ENCODE measurements at places on chromosomes 2 and 18. TPM values are rescaled to one million over a fixed set of nuclear protein-coding genes. Genes with fewer than 3 reads are reported as not detected.

DNA sequence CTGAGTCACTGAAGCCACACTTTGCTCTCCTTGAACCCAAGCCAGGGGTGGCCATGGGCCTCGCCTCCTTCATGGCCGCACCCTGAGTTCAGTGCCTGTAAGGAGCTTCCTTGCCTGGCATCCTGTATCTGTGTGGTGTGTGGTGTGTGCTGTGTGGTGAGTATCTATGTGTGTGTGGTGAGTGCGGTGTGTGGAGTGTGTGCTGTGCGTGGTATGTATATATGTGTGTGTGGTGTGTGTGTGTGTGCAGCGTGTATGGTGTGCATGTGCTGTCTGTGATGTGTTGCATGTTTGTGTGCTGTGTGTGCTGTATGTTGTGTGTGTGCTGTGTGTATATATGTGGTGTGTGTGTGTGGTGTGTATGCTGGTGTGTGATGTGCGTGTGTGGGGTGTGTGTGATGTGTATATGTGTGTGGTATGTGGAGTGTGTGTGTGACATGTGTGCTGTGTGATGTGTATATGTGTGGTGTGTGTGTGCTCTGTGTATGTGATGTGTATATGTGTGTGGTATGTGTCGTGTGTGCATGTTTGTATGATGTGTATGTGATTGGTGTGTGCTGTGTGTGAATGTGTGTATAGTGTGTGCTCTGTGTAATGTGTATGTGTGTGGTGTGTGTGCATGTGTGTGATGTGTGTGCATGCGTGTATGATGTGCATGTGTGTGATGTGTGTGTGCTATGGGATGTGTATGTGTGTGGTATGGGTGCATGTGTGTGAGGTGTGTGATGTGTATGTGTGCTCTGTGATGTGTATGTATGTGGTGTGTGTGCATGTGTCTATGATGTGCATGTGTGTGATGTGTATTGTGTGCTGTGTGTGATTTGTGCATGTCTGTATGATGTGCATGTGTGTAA lies 22.6 kb downstream of the PRELID3A start:
- peak; percentile 10 for DNase-seq
- H3K4me3 ChIP-seq = no peak overlapping the region
- no peaks in the 10 kb centered on the region for H3K27me3 ChIP-seq
- no peaks in the 10 kb centered on the region for H3K4me1 ChIP-seq

GRCh38 chr18:9210966-9211365 lies 74.4 kb downstream of the ANKRD12 start:
- H3K4me3 ChIP-seq = peak overlapping the region; percentile 62
- peaks cover 32% of the 10 kb centered on the region for H3K4me1 ChIP-seq
- no peaks in the 10 kb centered on the region for H3K27me3 ChIP-seq
- H3K36me3 ChIP-seq = peaks cover 35% of the 10 kb centered on the region

- H3K4me1 ChIP-seq = peaks cover 5% of the 10 kb centered on the region
- no peak overlapping the region for H3K27ac ChIP-seq
- no peaks in the 10 kb centered on the region for H3K36me3 ChIP-seq
- no peak overlapping the region for H3K4me3 ChIP-seq
- DNase-seq = no peak
- H3K27me3 ChIP-seq = no peaks in the 10 kb centered on the region
These were observed 185.7 kb upstream of the ZEB2 start for GRCh38 chr2:144705328-144706245.

DNA sequence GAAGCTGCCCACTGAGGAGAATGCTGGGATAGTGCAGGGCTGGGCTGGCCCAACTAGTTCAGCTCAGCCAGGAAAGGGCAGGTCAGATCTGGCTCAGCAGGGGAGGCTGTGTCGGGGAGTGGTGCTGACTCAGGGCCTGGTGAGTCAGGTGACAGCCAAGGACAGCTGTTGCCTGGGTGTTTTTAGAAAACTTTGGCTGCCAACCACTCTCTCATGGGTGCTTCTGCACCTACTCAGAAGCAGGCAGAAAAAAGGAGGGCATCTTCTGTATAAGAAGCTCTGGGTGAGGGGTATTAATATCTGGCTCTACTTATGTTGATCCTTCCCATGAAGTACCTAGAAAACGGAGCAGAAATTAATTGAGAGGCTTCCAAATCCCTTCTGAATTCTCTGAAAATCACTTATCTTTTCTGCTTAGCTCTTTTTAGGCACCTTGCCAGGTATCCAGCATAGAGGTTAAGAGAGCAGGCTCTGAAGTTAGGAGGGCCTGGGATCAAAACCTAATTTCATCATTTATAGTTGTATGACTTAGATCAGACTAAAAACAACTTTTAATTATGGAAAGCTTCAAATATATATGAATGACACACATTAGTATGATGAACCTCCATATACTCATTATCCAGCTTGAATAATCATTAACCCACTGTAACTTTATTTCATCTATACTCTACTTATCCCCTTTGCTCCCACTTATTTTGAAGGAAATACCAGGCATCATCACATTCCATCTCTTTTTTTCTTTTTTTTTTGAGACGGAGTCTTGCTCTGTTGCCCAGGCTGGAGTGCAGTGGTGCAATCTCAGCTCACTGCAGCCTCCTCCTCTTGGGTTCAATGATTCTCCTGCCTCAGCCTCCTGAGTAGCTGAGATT lies 15.5 kb upstream of the RAB10 start:
- DNase-seq = no peak
- H3K27me3 ChIP-seq = no peaks in the 10 kb centered on the region
- no peak overlapping the region for H3K4me3 ChIP-seq
- no peak overlapping the region for H3K27ac ChIP-seq
- no peaks in the 10 kb centered on the region for H3K4me1 ChIP-seq

DNA sequence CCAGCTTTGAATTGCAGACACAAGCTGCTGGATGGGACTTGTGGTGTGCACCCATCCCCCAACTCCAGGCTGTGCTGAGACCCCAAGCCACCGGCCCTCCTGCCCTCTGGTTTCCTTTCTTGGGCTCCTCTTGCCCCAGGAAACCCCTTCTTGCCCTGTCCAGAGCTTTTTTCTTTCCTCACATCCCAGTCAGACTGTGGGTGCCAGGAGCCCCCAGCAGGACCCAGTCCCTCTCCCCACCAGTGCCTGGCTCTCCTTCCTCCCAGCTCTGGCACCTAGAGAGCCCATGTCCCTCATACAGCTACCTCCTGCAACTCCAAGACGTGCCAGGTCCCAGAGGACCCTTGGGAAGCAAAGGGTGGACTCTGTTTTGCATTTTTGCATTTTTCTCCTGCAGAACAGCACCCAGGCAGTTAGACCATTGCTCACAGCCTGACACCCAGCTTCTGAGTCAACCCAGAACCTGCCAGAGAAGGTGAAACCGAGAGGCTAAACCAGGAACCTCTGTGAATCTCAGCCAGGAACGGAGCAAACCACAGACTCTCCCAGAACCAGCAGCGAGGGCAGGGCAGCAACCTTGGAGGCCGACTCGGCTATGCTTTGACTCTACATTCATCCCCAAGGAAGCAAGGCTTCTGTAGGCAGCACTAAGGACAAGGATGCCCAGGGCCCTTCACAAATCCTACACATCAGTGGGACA lies 221.1 kb downstream of the ANAPC1 start:
- DNase-seq = no peak
- no peaks in the 10 kb centered on the region for H3K36me3 ChIP-seq
- H3K4me1 ChIP-seq = peaks cover 19% of the 10 kb centered on the region

- no peak for DNase-seq
- H3K4me1 ChIP-seq = peaks cover 11% of the 10 kb centered on the region
- no peak overlapping the region for H3K4me3 ChIP-seq
- H3K27ac ChIP-seq = no peak overlapping the region
- H3K36me3 ChIP-seq = no peaks in the 10 kb centered on the region
These were observed 168.7 kb downstream of the TCF4 start for GRCh38 chr18:55419132-55419946.

DNA sequence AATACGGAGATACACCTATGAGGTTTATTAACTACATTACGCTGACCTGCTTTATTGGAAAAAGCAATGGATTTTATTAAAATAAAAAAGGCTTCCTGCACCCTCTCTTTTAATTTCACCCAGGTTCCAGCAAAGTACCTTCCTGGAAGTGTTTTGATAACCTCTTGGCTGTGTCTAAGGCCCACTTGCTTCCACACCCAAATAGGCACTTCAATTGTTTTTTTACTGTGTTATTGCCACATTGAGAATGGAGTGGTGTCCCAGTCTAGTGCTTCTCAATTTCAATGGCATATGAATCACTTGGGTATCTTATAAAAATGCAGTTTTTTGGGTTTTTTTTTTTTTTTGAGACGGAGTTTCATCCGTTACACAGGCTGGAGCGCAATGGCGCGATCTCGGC lies 47.6 kb downstream of the SF3B1 start:
- no peaks in the 10 kb centered on the region for H3K36me3 ChIP-seq
- H3K27ac ChIP-seq = no peak overlapping the region
- no peaks in the 10 kb centered on the region for H3K27me3 ChIP-seq
- no peaks in the 10 kb centered on the region for H3K4me1 ChIP-seq
- no peak overlapping the region for H3K4me3 ChIP-seq

GRCh38 chr2:106280722-106281446 lies 86.8 kb upstream of the UXS1 start:
- no peak for DNase-seq
- peaks cover 9% of the 10 kb centered on the region for H3K27me3 ChIP-seq
- H3K36me3 ChIP-seq = no peaks in the 10 kb centered on the region

DNA sequence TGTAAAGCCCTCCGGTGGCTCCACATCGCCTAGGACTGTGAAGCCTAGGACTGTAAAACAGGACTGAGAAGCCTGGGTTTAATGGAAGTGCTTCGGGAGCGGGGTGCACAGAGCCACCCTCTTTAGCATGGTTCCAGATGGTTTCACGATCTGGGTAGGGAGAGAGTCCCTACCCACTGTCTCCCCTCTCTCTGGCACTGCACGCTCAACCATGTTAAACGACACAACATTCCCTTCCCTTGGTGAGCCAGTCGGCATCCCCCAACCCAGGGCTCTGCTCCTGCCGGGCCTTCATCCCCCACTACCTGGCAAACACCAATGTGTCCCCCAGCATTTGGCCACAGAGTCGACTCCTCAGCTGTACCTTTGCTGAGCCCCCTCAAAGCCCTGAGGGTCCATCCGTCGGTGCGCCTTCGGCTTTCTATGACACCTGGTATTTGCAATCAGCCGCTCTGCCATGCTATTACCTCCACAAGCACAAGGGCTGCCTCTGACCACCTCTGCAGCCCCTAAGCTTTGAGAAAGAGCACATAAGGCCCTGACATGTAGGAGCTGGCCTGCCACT lies 1.1 kb downstream of the COPS9 start:
- H3K4me3 ChIP-seq = peak overlapping the region; percentile 99
- H3K4me1 ChIP-seq = peaks cover 23% of the 10 kb centered on the region
- DNase-seq = no peak
- peaks cover 4% of the 10 kb centered on the region for H3K27me3 ChIP-seq
- H3K36me3 ChIP-seq = peaks cover 13% of the 10 kb centered on the region
- H3K27ac ChIP-seq = peak overlapping the region; percentile 87

DNA sequence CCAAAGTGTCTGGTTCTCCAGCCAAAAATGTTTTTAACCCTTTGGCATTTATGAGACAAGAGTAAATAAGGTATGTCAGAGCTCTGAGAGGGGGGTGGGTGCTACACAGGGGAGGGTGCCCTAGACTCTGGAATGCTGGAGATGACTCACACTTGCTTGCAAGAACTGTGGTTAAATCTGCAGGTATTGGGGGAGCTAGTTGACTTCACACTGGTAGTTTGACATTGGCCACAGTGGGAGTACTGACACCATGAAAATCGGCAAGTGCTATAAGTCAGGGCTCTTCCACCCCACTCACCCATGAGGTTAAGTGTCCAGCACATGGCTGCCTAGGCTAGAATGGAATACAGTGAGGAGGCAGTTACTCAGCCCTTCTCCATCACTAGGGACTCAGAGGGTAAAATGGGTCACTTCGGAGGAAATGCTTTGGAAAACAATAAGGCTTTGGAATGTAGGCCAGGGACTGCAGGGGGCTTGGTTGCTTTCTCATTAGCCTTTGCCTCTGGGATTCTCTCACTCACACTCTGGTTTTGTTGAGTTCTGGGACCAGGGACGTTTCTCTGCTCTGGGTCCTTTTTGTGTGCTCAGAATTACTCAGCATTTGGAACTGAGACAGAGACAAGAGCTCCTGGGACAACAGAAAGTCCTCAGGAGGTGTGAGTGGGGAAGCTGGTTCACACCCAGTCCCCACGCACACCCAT lies 91.6 kb downstream of the ACKR3 start:
- peaks cover 30% of the 10 kb centered on the region for H3K27me3 ChIP-seq
- no peaks in the 10 kb centered on the region for H3K4me1 ChIP-seq
- H3K4me3 ChIP-seq = no peak overlapping the region
- no peak overlapping the region for H3K27ac ChIP-seq

- no peak for DNase-seq
- H3K4me1 ChIP-seq = no peaks in the 10 kb centered on the region
- no peak overlapping the region for H3K27ac ChIP-seq
These were observed 425.8 kb downstream of the NRXN1 start for GRCh38 chr2:50606145-50606544.

- DNase-seq = no peak
- no peak overlapping the region for H3K4me3 ChIP-seq
- H3K27me3 ChIP-seq = no peaks in the 10 kb centered on the region
- H3K27ac ChIP-seq = no peak overlapping the region
- H3K36me3 ChIP-seq = peaks cover 15% of the 10 kb centered on the region
These were observed 9.0 kb downstream of the METTL21A start for GRCh38 chr2:207616185-207616584.

DNA sequence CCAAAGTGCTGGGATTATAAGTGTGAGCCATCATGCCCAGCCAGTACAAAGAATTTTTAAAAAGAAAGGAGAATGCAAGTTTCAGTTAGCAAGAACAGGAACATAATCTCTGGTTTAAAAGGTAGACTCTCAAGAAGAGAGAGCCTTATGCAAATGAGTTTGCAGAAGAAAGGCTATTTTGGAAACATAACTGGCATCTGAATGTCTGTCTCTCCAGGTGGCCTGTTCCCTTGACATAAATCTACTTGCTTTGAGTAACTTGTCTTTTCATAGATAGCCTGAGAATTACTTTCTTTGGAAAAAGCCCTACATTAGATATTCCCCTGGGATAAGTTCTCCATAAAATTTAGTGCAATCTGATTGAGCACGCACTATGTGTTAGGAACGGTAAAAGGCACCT lies 109.6 kb downstream of the ICOS start:
- peaks cover 10% of the 10 kb centered on the region for H3K27me3 ChIP-seq
- no peak overlapping the region for H3K4me3 ChIP-seq
- H3K36me3 ChIP-seq = no peaks in the 10 kb centered on the region
- peaks cover 23% of the 10 kb centered on the region for H3K4me1 ChIP-seq
- DNase-seq = no peak

DNA sequence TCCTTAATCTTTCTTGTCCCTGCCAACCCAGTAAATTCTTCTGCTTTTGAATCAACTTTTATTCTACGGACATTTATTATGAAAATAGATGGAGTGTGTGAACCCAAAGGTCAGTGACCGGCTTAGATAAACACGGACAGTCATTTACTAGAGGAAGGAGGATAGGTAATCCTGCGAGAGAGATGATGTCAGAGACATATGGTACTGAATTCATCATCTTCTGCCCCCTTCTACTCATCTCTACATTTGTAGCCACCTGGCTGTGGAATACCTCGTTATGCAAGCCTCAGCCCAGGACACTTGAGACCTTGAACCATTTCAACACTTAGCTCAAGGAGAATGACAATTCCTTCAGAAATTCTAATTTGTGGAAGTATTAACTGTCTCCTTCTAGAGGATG lies 443.6 kb downstream of the TDRD15 start:
- no peaks in the 10 kb centered on the region for H3K27me3 ChIP-seq
- no peak overlapping the region for H3K27ac ChIP-seq
- DNase-seq = no peak
- H3K36me3 ChIP-seq = peaks cover 5% of the 10 kb centered on the region
- H3K4me3 ChIP-seq = no peak overlapping the region

The TGFBRAP1 gene
- 38.0 TPM for total RNA-seq

The AFF3 gene
- total RNA-seq = 1.5 TPM

The ANKRD53 gene
- not detected for total RNA-seq

The MC2R gene
- total RNA-seq = not detected

The NEU2 gene
- not detected for total RNA-seq

The GKN2 gene
- total RNA-seq = not detected

The VIT gene
- not detected for total RNA-seq
